ENCODE measurements at places on chromosomes 3 and 15. TPM values are rescaled to one million over a fixed set of nuclear protein-coding genes. Genes with fewer than 3 reads are reported as not detected.

DNA sequence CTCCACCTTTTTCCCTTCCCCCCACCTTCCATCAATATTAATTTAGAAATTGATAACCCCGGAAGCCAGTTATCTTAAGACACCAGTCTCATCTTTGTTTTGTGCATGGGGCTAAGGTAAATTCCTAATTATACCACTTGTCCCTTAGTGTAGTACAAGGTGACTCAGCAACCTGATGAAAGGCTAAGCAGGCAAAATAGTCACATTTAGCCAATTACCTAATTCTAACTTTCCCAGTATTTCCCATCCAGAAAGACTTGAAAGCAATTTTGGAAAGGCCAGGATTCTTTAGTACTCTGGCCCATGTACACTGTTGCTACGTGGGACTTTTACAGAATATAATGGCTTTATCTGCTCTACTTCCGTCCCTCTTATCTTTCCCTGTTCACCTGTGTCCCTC, 72.6 kb downstream of the SETD5 start:
- H3K27ac ChIP-seq: no peak overlapping the region
- peaks cover 95% of the 10 kb centered on the region for H3K36me3 ChIP-seq
- no peaks in the 10 kb centered on the region for H3K4me1 ChIP-seq
- H3K4me3 ChIP-seq: no peak overlapping the region
- no peak for DNase-seq

- H3K27ac ChIP-seq: peak overlapping the region; percentile 85
- H3K4me3 ChIP-seq: peak overlapping the region; percentile 75
- DNase-seq: no peak
- no peaks in the 10 kb centered on the region for H3K27me3 ChIP-seq
- peaks cover 16% of the 10 kb centered on the region for H3K4me1 ChIP-seq
- H3K36me3 ChIP-seq: no peaks in the 10 kb centered on the region
Observed at GRCh38 chr3:64266065-64266931, 41.0 kb upstream of the PRICKLE2 start.

GRCh38 chr3:34218706-34219385, 420.4 kb downstream of the PDCD6IP start:
- H3K27ac ChIP-seq: peak overlapping the region; percentile 17
- no peak for DNase-seq
- H3K27me3 ChIP-seq: no peaks in the 10 kb centered on the region
- no peaks in the 10 kb centered on the region for H3K4me1 ChIP-seq
- no peak overlapping the region for H3K4me3 ChIP-seq
- H3K36me3 ChIP-seq: no peaks in the 10 kb centered on the region

DNA sequence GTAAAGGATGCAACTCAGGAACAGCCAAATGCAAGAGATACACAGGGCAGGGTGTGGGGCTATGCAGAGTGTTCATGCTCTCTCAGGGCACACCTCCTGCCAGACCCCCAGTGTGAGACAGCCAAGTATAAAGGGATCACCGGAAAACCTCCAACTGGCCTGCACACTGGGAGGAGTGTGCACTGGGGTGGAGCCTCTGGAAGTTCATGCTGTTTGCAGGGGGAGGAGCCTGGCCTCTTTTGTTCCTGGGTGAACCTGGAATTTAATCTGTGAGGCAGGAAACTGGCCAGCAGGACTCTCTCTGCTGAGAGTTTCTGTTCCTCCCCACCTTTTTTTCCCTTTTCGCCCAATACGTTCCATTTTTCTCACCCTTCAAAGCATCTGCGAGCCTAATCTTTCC, 204.1 kb downstream of the WNT5A start:
- H3K27me3 ChIP-seq: no peaks in the 10 kb centered on the region
- H3K27ac ChIP-seq: no peak overlapping the region
- no peaks in the 10 kb centered on the region for H3K36me3 ChIP-seq
- no peak overlapping the region for H3K4me3 ChIP-seq

- peak overlapping the region; percentile 62 for H3K4me3 ChIP-seq
- H3K27ac ChIP-seq: peak overlapping the region; percentile 87
- H3K4me1 ChIP-seq: peaks cover 34% of the 10 kb centered on the region
- peaks cover 38% of the 10 kb centered on the region for H3K36me3 ChIP-seq
Observed at GRCh38 chr3:197950677-197951061, 679 bp downstream of the RPL35A start.

DNA sequence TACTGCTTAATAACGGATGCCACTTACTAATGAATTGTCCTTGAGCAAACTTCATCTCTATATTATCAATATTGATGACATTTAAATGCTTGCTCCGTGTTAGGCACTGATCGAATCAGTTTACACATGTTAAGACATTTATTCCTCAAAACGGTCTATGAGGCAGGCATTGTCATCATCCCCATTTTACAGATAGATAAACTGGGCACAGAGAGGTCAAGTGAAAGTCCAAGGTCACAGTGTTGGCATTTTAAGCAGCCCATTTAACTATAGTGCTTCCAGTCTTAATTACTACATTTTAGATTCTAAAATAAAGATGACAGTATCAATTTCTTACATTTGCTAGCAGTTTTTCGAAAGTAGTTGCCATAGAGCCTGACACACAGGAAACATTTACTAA, 966 bp upstream of the ABI3BP start:
- H3K4me1 ChIP-seq: no peaks in the 10 kb centered on the region
- no peak for DNase-seq
- H3K36me3 ChIP-seq: no peaks in the 10 kb centered on the region

- no peaks in the 10 kb centered on the region for H3K27me3 ChIP-seq
- peaks cover 39% of the 10 kb centered on the region for H3K4me1 ChIP-seq
- no peaks in the 10 kb centered on the region for H3K36me3 ChIP-seq
- peak overlapping the region; percentile 46 for H3K27ac ChIP-seq
- no peak overlapping the region for H3K4me3 ChIP-seq
Observed at GRCh38 chr3:127706312-127706711, 33.6 kb downstream of the ABTB1 start.

DNA sequence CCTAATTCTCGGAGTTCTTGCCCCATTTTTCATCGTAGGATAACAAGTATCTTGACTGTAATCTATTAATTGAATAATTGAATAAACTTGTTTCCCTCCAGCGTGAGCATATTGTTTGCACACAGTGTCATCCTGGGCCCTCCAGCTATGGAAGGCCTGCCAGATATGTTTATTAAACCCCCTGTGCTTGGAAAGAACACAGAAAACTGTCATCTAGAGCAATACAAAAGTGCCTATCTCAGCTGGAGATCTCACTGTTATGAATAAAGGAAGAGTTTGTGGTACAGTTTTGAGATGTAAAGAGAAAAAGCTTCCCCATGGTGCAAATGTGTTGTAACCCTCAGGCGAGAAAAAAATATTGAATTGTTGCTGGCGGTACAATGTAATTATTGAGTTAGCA, 405.9 kb downstream of the SOX2 start:
- no peaks in the 10 kb centered on the region for H3K27me3 ChIP-seq
- H3K36me3 ChIP-seq: no peaks in the 10 kb centered on the region
- H3K27ac ChIP-seq: no peak overlapping the region

DNA sequence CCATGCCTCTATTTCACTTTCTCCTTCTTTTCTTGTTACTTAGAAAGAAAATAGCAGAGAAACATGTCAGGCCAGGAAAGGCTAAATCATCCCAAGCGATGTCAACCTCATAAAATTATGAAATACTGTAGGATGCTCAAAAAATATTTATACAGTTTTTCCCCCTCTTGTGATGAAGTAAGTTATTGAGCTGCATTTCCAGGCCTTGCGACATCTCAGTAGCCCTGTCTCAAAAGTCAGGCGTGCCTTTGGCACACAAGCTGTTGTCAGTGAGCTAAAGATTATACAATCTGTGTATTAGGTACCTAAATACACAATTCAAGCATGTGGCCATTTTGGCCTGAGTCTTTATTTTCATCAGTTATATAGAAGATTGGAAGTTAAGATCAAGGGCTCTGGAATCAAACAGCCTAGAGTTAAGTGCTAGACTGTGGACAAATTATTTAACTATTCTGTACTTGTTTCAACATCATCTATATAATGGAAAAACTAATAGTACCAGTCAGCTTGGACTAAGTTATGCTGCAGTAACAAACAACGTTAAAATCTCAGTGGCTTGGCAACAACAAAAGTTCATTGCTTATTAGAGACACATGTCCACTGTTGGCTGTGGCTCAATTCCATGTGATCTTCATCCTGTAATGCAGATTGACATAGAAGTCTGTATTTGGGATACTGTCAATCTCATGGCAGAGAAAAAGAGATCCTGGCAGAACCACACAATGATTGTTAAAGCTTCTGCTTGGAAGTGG, 406.4 kb upstream of the PROK2 start:
- H3K27me3 ChIP-seq: no peaks in the 10 kb centered on the region
- DNase-seq: no peak
- H3K4me1 ChIP-seq: peaks cover 2% of the 10 kb centered on the region
- no peak overlapping the region for H3K4me3 ChIP-seq

GRCh38 chr3:146557745-146558144, 13.3 kb upstream of the PLSCR1 start:
- H3K4me1 ChIP-seq: no peaks in the 10 kb centered on the region
- no peaks in the 10 kb centered on the region for H3K36me3 ChIP-seq
- no peaks in the 10 kb centered on the region for H3K27me3 ChIP-seq
- no peak overlapping the region for H3K27ac ChIP-seq
- H3K4me3 ChIP-seq: no peak overlapping the region

DNA sequence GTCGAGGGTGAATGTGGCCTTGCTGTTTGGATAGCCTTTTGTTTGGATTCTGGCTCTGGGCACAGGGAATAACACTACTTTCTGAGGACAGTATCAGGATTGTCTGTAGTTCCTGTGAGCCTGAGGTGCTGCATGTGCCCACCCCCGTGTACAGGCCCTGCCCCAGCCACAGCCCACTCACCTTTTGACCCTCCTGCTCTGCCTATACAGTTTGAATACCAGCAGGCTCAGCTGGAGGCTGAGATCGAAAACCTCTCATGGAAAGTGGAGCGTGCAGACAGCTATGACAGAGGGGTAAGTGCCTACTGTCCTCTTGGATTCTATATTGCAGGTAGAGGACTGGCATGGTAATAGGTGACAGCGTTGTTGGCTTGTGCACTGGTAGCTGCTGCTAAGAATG, 7.4 kb upstream of the P4HTM start:
- no peaks in the 10 kb centered on the region for H3K4me1 ChIP-seq
- H3K27me3 ChIP-seq: no peaks in the 10 kb centered on the region
- H3K4me3 ChIP-seq: no peak overlapping the region
- peaks cover 65% of the 10 kb centered on the region for H3K36me3 ChIP-seq
- no peak overlapping the region for H3K27ac ChIP-seq

CCDC39 gene
- total RNA-seq: not detected

DNA sequence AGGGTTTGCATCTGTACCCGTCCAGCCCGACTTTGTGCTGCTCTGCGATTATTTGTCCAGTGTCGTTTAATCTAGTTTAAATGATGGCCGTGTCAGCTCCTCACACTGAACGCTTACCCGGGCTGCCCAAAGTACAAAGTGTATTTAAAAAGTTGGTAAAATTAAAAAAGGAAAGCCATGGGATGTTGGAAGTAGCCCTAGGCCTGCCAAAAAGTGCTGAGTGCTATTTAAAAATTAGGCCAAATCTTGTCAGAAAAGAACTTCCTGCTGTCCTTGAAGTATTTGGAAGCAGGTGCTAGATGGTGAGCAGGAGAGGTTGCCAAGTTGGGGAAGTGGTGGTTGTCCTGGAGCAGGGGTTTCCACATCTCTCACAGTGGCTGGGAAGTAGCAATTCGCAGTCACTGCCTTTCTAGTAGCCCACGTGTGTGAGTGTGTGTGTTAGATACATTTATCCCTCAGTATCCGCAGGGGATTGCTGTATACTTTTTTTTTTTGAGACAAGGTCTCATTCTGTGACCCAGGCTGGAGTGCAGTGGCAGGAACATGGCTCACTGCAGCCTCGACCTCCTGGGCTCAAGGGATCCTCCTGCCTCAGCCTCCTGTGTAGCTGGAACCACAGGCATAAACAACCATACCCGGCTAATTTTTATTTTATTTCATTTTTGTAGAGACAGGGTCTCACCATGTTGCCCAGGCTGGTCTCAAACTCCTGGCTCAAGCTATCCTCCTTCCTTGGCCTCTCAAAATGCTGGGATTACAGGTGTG, 664 bp downstream of the PPCDC start:
- H3K27ac ChIP-seq: peak overlapping the region; percentile 91
- H3K4me3 ChIP-seq: peak overlapping the region; percentile 97
- H3K27me3 ChIP-seq: no peaks in the 10 kb centered on the region
- H3K4me1 ChIP-seq: peaks cover 16% of the 10 kb centered on the region
- H3K36me3 ChIP-seq: no peaks in the 10 kb centered on the region

GRCh38 chr15:86892774-86893449, 813.2 kb downstream of the AGBL1 start:
- no peaks in the 10 kb centered on the region for H3K36me3 ChIP-seq
- H3K27me3 ChIP-seq: no peaks in the 10 kb centered on the region
- no peaks in the 10 kb centered on the region for H3K4me1 ChIP-seq
- no peak overlapping the region for H3K27ac ChIP-seq
- H3K4me3 ChIP-seq: no peak overlapping the region
- DNase-seq: no peak

- H3K4me3 ChIP-seq: no peak overlapping the region
- H3K4me1 ChIP-seq: peaks cover 7% of the 10 kb centered on the region
- no peak overlapping the region for H3K27ac ChIP-seq
- DNase-seq: no peak
- H3K36me3 ChIP-seq: no peaks in the 10 kb centered on the region
Observed at GRCh38 chr3:133949438-133949837, 53.8 kb upstream of the RAB6B start.

GABRR3 gene
- not detected for total RNA-seq

DNA sequence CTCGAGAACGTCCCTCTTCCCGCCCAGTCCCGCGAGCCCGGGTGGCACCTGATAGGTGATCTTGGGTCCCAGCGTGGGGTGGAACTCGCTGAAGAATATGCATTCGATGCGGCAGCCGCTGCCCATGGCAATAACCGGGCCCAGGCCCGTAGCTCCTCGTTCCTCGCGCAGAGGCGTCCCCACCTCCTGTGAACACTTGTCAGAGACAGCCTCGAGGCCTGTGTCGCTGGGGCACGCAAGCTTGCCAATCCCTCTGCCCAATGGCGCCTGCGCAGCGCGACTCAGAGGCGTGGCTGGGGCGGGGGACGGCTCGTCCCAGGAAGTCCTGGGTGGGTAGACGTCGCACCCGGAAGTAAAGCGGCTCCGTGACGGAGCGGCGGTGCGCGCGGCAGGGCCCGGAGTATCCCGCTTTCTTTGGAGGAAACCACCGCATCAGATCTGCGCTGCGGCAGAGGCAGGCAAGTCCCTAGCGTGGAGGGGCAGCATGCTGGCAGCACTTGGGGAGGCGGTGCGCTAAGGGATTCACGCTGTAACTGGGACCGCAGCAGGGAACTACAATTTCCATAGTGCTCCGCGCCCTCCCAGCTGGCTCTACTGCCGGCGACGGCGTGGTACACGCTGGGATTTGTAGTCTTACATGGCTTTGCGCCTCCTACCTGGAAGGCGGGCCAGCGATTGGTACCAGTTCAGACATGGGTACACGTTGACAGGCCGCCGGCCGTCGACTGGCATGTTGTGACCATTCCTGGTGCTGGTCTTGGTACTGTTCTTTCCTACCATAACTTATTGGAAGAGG, at the start of the genes CYB561D2 and NPRL2:
Gene CYB561D2, plus strand, starts transcription at position 336 of the 796 bp plus-strand sequence. CDS start 572 bp downstream, outside the sequence.
Gene NPRL2, minus strand, starts transcription at position 249 of the 796 bp plus-strand sequence. Its CDS starts 123 bp downstream, at position 126.
- no peaks in the 10 kb centered on the region for H3K27me3 ChIP-seq
- H3K4me3 ChIP-seq: peak within 1 kb of the TSS; percentile 63
- peaks cover 14% of the 10 kb centered on the region for H3K4me1 ChIP-seq
- peaks cover 18% of the 10 kb centered on the region for H3K36me3 ChIP-seq
- peak; percentile 98 for DNase-seq

- DNase-seq: no peak
- no peaks in the 10 kb centered on the region for H3K4me1 ChIP-seq
- H3K36me3 ChIP-seq: peaks cover 15% of the 10 kb centered on the region
- H3K27me3 ChIP-seq: no peaks in the 10 kb centered on the region
Observed at GRCh38 chr15:68151277-68151676, 53.9 kb downstream of the CALML4 start.

Measured in ascending aorta (tissue), 2 donors.